ENCODE measurements at places on chromosomes 12 and 14. TPM values are rescaled to one million over a fixed set of nuclear protein-coding genes. Genes with fewer than 3 reads are reported as not detected.

The GON7 gene
- total RNA-seq: 10.6 TPM

The B3GNT4 gene
- under 0.01 TPM for total RNA-seq

The KRT74 gene
- total RNA-seq: not detected

The NPAS3 gene
- 0.86 TPM for total RNA-seq

The PPP2R5C gene
- total RNA-seq: 114 TPM

The ETV6 gene
- total RNA-seq: 11.2 TPM

The DNAI7 gene
- not detected for total RNA-seq

The C12orf54 gene
- total RNA-seq: not detected

The SARNP gene
- 86.7 TPM for total RNA-seq

The LTB4R2 gene
- 3.9 TPM for total RNA-seq

The RAP1B gene
- total RNA-seq: 155 TPM

The TAS2R42 gene
- total RNA-seq: not detected

The DACT1 gene
- 35.8 TPM for total RNA-seq

The IL26 gene
- total RNA-seq: not detected

The EML5 gene
- total RNA-seq: 0.86 TPM

The TAS2R30 gene
- total RNA-seq: 9.1 TPM

The PABPN1 gene
- 75.1 TPM for total RNA-seq

The OR6C2 gene
- not detected for total RNA-seq

The FAM186B gene
- under 0.01 TPM for total RNA-seq

The TAS2R46 gene
- 4.2 TPM for total RNA-seq

The MUCL1 gene
- not detected for total RNA-seq

The TRPV4 gene
- total RNA-seq: 0.43 TPM

The CRIP2 gene
- total RNA-seq: 8.6 TPM

The TMEM121 gene
- 2.9 TPM for total RNA-seq

The NYNRIN gene
- 11.6 TPM for total RNA-seq

The CLEC2A gene
- total RNA-seq: not detected

The GSG1 gene
- 0.32 TPM for total RNA-seq

The LIMA1 gene
- total RNA-seq: 188 TPM

The CISTR gene
- not detected for total RNA-seq

The TAMALIN gene
- total RNA-seq: 2.2 TPM

The SYNE3 gene
- 6.5 TPM for total RNA-seq

The ABCC9 gene
- 7.4 TPM for total RNA-seq

The DDX11 gene
- total RNA-seq: 18.1 TPM

The PCED1B gene
- total RNA-seq: 3.2 TPM

The TTLL5 gene
- total RNA-seq: 29.6 TPM

The CELA1 gene
- not detected for total RNA-seq

The SLC6A12 gene
- total RNA-seq: not detected

The FLVCR2 gene
- total RNA-seq: 0.43 TPM

The CCDC38 gene
- not detected for total RNA-seq

The PCNX1 gene
- 54.1 TPM for total RNA-seq

The INF2 gene
- 68.7 TPM for total RNA-seq

The GCN1 gene
- total RNA-seq: 210 TPM

The PRIM1 gene
- total RNA-seq: 6.4 TPM

The PMCH gene
- total RNA-seq: not detected

Measured in fibroblast of villous mesenchyme (primary cell).